ENCODE measurements at places on chromosomes 5 and 9.

GRCh38 chr9:109780453-109781033 is 545 bp downstream of the PALM2AKAP2 start:
- DNase-seq = no peak

- DNase-seq = no peak
These were observed 126.4 kb upstream of the COL5A1 start for GRCh38 chr9:134515026-134515821.

DNA sequence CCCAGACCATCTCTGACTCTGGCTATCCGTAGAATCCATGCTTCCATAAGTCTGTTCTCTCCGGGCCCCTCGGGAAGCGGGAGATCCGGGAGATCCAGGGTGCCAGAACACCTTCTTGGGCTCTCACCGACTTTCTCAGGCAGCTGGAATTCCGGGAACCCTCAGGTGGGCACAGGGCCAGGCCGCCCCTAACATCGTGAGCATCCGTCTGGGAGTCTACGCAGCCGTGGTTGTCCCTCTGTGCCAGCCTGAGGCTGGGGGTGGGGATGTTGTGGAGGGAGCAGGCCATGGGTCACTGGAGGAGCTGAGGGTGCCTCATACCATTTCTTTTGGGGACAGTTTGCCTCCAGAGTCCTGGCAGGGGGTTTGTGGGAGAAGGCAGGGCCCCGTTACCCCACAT is 92.3 kb upstream of the COL5A1 start:
- no peak for DNase-seq

DNA sequence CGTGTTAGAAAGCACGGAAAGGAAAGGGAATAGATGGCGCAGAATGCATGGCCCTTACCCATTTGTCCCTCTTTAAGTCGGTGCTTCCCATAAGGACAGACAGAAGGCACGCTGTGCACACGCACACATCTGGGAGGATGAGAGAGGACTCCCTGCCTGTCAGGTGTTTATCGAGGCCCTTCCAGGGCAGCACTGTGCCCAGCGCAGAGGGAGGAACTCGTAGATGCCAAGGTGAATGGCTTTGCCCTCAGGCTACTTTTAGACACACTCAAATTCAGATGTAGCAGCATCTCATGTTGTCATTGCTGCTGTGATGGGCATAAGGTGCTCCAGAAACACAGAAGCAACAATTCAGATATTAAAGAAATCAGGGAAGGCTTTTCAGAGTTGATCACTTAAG is 70.2 kb upstream of the CTSL start:
- no peak for DNase-seq

- no peak for DNase-seq
These were observed 10.6 kb downstream of the DELE1 start for GRCh38 chr5:141934099-141934844.

DNA sequence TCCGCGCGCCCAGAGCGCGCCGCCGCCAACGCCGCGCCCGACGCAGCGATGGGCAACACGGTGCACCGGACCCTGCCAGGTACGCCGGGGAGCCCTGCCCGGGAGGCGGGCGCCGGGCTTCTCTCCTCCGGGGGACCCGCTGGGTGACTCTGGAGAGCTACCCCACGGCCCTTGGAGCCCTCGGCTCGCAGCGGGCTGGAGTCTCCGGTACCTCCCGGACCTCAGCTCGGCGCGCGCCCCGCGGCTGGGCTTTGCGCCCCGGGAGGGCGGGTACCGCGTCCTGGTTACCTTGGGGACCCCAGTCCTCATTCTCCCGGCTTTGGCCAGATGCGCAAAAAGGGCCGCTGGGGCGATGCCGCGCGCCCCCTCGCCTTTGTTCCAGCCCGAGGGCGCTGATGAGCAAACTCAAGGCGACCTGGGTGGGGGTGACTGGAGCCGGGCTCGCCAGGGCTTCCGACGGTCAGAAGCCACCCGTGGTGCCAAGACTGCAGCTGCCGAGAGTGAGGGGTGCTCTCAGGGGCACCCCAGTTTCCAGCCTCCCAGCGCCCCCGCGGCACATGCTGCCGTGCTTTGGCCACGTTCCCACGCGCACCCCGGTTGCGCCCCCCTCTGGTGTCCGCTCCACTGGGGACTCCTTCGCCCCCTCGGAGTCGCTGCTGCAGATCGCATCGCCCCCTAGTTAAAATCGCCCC is 442 bp downstream of the NEURL1B start:
- no peak for DNase-seq

DNA sequence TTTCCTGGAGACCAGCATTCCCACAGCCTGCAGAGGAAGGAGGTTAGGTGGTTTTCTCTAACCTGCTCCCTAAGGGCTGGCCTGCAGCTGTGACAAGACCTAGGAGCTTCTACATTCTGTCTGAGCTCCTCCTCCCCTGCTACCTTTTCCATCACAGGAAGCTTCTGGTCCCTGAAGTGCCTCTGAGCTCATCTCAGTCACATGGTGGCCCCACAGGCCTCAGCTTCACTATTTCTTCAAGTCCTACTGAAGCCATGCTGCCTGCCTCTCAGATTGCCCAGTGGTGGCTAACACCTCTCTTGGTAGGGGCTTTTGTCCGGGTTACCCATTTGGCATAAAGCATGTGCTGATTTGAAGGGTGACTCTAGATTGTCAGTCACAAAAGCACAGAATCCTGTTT is 259.4 kb downstream of the CRB2 start:
- no peak for DNase-seq

DNA sequence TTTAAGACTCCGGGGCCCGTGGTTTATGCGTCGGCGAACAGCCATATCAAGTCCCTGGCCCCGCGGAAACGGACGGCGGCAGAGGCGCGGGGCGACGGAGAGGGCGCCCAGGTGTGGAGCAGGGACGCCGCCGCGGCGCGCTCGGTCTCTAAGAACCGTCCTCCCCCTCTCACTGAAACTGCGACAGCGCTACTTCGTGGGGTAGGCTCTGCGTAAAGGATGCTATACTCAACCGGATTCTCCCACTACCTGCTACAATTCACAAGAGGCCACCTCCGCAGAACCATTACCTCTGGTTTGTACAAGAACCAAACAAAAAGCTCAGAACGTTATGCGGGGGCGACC is 404 bp downstream of the MRNIP start:
- DNase-seq = peak; percentile 18

Data from stimulated activated CD4-positive, alpha-beta T cell treated with anti-CD3 and anti-CD28 coated beads, TNF-alpha, amount 100 ng/mL, for 48 hours (primary cell).